ENCODE measurements at places on chromosomes 1 and 21.

- DNase-seq: no peak
Measured at GRCh38 chr1:157960773-157961172, 32.7 kb upstream of the KIRREL1 start.

GRCh38 chr1:33841494-33841893 is 22.4 kb upstream of the HMGB4 start:
- no peak for DNase-seq

DNA sequence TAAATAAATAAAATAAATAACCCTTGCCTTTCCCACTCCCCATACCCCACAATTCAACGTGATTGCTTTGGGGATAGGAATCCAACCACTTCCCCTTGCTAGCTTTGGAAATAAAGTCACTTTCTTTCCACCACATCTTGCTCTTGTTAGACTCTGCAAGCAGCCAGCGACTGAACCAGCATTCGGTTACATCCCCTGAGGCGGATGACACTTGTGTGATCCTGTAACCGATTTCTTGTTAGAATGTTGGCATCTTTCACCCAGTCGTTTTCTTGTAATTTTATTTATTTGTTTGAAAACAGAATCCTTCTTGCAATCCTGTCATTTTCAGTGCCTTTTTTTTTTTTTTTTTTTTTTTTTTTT is 1.6 kb upstream of the IFNGR2 start:
- no peak for DNase-seq

DNA sequence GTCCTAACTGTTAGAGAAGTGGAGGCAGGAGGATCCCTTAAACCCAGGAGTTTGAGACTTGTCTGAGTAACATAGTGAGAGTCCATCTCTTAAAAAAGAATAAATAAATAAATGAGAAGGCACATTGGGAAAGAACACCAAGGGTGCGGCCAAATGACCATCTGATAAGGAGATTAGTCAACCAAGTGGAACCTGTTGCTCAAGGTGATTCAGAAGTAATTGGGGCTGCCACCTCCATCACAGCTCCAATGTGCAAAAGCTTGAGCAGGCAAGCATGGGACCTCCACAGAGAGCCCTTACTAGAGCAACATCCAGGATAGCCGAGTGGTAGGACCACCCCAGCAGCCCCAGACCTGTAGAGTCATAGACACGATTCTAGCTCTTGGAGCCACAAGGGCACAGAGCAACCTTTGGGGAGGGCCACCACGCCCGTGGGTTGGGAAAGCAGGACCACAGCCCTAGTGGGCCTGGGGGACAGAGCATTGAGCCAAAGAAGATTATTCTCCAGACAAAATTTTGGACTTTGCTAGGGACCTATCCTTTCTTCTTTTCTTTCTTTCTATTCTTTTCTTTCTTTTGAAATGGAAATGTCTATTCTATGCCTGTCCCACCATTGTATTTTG is 40.9 kb downstream of the KCNK1 start:
- DNase-seq: no peak

GRCh38 chr1:200328379-200328778 is 81.5 kb downstream of the ZNF281 start:
- DNase-seq: no peak

DNA sequence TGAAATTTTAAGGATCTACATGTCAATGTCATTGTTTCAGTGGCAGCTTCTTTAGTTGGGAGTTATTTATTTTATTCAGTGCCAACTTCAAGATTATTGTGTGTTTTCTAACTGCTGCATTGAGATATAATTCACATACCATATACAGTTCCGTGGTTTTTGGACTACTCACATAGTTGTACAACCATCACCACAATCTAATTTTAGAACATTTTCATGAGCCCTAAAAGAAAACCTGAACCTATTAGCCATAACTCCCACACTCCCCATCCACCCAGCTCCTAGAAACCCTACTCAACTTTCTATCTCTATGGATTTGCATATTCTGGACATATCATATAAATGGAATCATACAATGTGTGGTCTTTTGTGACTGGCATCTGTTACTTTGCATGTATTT is 220.0 kb downstream of the LRRC40 start:
- DNase-seq: no peak

GRCh38 chr1:185735701-185736064 is 1.5 kb downstream of the HMCN1 start:
- DNase-seq: no peak

- DNase-seq: no peak
Measured at GRCh38 chr1:7581754-7582459, 189.2 kb upstream of the VAMP3 start.

- no peak for DNase-seq
Measured at GRCh38 chr1:231603598-231604275, 22.9 kb upstream of the DISC1 start.

GRCh38 chr1:171644805-171645483 is 7.5 kb downstream of the MYOC start:
- DNase-seq: peak; percentile 82

- no peak for DNase-seq
Measured at GRCh38 chr1:154798645-154799044, 71.4 kb downstream of the KCNN3 start.

- no peak for DNase-seq
Measured at GRCh38 chr1:211527888-211528287, 35.9 kb upstream of the RD3 start.

GRCh38 chr1:63856924-63857323 is 83.1 kb downstream of the ROR1 start:
- no peak for DNase-seq

DNA sequence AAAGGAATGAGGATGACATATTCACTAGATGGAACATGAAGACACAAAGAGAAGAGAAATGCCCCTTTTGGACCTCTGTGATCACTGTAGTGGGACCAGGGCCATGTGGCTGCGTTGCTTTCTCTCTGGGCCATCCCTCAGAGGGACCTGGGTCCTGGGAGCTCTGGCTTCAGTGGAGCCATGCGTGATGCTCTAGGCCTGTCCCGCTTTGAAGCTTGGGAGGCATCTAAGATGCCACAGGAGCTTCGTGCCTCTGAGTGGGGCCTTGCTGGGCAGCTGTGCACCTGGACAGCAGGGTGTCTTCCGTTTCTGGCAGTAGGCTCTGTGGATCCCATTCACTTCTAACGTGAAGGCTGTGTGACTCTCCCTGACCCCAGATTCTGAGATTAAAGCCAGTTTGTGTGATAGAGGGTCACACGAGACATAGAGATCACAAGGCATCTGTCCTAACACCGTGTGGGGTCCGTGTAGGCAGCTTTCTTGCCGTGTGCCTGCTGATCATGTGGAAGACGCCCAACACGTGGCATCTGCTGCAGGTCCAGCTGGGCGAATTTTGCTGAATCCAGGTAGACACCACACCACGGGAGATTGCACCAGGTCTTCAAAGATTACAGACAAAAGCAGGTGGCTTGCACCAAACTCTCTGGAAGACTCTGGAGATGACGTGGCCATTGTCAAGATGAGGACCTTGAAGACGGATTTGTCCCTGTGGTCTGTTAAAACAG is 17.2 kb upstream of the PRSS38 start:
- DNase-seq: no peak

GRCh38 chr1:225931270-225932136 is 7.5 kb upstream of the PYCR2 start:
- DNase-seq: no peak

GRCh38 chr1:175095978-175096607 is 28.5 kb downstream of the TNN start:
- no peak for DNase-seq

DNA sequence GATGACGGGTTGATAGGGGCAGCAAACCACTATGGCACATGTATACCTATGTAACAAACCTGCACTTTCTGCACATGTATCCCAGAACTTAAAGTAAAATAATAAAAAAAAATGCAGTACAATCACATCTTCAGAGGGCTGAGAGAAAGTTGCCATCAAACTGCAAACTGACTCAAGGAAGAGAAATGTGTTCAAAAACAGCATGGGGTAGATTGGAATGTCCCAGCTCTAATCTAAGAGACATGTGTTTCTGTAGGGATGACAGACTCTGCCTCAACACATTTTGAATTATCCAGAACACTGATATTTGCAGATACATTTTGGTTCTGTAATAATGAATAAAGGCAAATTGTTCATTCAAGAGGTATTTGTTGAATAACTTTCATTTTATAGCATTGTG is 171.2 kb upstream of the RUNX1 start:
- no peak for DNase-seq

GRCh38 chr1:229410692-229411433 is 23.0 kb downstream of the ACTA1 start:
- DNase-seq: no peak

DNA sequence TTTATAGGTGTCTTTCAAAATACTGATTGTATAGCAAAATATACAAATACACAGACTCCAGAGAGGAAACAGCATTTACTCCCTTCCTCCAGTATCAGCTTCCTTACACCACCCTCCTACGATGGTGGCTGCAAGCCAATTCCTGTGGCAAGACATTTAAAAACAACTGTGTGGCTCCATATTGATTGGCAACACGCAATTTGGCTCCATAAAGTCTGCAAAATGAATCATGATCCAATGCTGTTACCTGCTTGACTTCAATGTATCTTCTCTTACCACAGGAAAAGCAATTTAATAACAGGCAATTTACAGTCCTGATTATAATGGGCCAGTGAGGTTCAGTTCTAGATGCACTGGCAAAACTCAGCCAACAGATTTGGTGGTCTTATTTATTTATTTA is 19.7 kb upstream of the ATP6V1G3 start:
- no peak for DNase-seq

DNA sequence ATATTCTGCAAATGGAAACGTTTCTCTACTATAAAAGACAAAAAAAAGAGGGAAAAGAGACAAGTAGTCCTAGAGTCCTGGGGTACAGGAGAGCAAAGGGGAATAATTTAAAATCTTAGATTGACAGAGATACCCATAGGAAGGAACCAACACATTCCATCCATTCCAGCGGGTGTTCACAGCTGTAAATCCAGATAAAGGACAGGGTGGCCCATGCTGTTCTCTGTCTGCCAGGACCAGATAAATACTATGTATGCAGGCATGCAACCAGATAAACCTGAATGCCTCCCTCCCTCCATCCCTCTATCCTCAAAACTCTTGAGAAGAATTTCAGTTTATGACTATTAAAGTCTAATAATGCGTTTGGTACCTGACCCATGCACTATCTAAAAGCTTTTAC is 131.8 kb downstream of the PTPN14 start:
- DNase-seq: no peak

- DNase-seq: no peak
Measured at GRCh38 chr1:37509181-37509580, 5.4 kb downstream of the MEAF6 start.

DNA sequence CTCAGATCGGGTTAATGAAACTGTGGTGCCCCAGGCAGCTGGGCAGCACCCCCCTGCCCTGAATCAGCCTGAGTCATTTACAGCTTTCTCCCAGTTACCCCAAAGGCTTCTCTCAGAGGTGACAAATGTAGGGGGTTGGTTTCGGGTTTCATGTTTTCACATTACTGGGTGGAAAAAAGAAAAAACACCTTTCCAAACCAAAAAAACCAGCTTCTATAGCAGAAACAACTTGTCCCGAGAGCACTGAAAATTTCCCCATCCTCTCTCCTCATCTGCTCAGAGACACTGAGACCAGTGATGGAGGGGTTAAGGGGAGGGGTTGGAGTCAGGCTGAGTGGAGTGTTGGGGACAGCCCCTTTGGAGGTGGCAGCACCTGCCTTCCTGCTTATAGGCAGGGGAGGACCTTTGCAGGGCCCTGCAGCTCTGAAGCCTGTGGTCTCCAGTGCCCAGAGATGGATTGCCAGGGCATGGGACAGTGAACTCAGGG is 15.6 kb downstream of the UTP11 start:
- peak; percentile 77 for DNase-seq

DNA sequence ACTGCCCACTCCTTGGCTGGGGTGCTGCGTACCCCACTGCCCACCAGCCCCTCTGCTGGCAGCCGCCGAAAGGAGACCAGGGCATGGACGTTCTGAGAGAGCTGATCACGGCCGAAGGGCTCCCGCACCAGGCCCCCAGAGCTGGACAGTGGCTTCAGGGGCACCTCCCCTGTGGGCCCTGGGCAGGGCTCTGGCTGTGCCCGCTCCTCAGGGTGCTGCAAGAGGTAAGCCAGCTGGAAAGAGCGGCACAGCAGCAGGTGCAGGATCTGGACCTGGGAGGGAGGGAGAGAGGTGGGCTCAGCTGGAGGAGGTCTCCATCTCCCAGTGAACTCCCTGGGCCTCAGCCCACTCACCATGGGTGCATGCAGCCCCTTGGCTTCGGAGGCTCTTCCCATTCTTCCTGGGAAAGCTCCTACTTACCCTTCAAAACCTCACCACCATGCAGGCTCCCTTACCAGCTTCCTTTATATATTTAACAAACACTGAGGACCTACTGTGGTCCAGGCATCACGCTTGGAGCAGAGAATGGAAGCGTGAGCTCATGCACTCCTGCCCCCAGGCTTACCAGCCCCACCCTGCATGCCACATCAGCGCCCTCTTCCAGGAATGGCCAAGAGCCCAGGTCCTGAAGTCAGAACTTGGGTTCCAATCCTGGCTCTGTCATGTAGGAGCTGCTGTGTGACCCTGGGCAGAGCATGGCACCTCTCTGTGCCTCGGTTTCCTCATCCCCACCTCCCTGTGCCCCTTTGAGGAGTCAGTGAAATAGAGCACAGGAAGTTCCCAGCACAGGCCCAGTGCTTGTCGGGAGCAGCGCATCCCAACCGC is 6.8 kb upstream of the KIF17 start:
- no peak for DNase-seq

- peak; percentile 3 for DNase-seq
Measured at GRCh38 chr1:37323486-37324377, 150.6 kb upstream of the ZC3H12A start.

- DNase-seq: no peak
Measured at GRCh38 chr1:174052621-174053020, 30.5 kb upstream of the RC3H1 start.

GRCh38 chr1:23282957-23283356 is 61.1 kb downstream of the HNRNPR start:
- DNase-seq: no peak

DNA sequence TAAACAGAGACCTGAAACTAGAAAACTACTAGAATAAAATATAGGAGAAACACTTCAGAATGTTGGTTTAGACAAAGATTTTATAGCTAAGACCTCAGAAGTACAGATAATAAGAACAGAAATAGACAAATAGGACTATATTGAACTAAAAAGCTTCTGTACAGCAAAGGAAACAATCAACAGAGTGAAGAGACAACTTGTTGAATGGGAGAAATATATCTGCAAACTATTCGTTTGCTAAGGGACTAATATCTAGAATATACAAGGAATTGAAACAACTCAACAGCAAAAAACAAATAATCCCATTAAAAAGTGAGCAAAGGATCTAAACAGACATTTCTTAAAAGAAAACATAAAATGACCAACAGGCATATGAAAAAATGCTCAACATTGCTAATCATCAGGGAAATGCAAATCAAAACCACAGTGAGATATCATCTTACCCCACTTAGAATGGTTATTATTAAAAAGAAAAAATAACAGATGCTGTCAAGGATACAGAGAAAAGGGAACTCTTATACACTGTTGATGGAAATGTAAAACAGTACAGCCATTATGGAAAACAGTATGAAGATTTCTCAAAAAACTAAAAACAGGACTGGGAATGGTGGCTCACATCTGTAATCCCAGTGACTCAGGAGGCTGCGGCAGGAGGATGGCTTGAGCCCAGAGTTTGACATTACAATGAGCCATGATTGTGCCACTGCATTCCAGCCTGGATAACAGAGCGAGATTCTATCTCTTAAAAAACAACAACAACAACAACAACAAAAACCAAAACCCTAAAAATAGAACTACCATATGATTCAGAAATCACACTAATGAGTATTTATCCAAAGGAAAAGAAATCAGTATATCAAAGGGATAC is 37.3 kb upstream of the ZSWIM5 start:
- DNase-seq: no peak

All from stimulated activated CD4-positive, alpha-beta T cell treated with anti-CD3 and anti-CD28 coated beads, Interleukin-12 subunit alpha, Interleukin-12 subunit beta, amount 100 ng/mL, for 48 hours (primary cell).